Vein endothelial cell (primary cell): ENCODE measurements at places on chromosomes 7 and 10. TPM values are rescaled to one million over a fixed set of nuclear protein-coding genes. Genes with fewer than 3 reads are reported as not detected.

The FGF8 gene
- total RNA-seq = not detected in 2 replicates

The CFAP46 gene
- 1.3 and 1.5 TPM in 2 replicates for total RNA-seq

The CTTNBP2 gene
- total RNA-seq = not detected in 2 replicates

The UCN3 gene
- not detected in 2 replicates for total RNA-seq

The NPTX2 gene
- total RNA-seq = 1.6 and 3.4 TPM in 2 replicates

The MAT1A gene
- not detected in 2 replicates for total RNA-seq

The MLXIPL gene
- total RNA-seq = not detected in 2 replicates

The INMT gene
- total RNA-seq = under 0.01 TPM in 1 of 2 replicates, not detected in the other

The PGAM2 gene
- total RNA-seq = not detected in 2 replicates

The PIK3CG gene
- 8.8 and 17.3 TPM in 2 replicates for total RNA-seq

The CRYGN gene
- total RNA-seq = not detected in 2 replicates

The C10orf67 gene
- not detected in 2 replicates for total RNA-seq

The CAV2 gene
- total RNA-seq = 275 and 368 TPM in 2 replicates
